NAMALWA (cell line): ENCODE measurements at places on chromosomes 5 and 9.

DNA sequence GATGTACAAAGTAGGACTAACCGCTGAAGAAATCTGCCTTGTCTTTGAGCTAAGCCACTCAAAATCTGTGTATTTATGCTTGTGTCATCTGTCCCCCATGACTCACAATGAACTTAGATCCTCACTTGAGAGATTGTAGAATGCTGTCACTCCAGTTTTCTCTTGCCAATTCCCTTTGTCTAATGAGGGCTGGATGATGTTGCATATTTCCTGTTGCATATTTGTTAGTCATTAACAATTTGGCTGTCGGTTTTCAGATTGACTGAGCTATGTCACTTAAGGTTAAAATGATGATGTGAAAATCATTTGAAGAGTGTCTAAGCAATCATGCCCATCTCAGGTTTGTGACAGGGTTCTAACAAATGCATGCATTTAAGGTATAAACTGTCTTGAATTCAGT, 481.7 kb downstream of the CDH10 start:
- no peak for DNase-seq

GRCh38 chr5:160665460-160665859, 186.6 kb downstream of the ATP10B start:
- DNase-seq, result no peak

DNA sequence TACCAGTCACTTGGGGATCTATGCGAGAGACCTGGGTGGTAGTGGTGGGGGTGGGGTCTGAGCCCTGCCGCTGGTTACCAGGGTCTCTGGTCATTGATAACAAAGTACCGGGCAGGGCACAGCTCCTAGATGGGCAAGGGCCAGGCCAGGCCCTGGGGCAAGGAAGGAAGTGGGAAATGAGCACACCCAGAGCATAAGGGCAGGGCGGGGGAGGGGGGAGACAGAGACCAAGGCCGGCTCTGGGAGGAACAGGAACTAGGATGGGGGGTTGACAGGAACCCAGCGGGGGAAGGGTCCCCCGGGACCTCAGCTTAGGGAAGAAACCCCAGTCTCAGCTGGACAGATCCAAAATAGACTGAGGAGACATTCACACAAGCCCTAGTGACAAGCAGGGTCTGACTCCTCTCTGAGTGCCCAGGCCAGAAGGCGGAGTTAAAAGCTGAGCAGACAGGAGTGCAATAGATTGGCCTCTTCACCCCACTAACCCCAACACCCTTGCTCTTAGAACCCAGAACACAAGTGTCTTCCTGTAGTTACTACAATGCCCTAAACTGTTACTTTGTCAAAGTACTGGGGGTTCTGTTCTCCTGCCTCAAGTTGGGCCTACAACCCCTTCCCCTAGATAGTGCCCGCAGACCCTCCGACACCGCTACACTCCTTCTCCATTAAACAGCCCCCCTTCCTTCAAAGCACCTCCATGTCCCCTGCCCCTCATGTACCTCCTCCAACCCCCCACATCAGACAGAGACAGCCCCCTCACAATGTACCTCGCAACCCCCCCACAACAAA, 628 bp downstream of the ATOSB start:
- DNase-seq, result peak; percentile 73

GRCh38 chr9:135962696-135963307, 1.6 kb upstream of the UBAC1 start:
- no peak for DNase-seq

DNA sequence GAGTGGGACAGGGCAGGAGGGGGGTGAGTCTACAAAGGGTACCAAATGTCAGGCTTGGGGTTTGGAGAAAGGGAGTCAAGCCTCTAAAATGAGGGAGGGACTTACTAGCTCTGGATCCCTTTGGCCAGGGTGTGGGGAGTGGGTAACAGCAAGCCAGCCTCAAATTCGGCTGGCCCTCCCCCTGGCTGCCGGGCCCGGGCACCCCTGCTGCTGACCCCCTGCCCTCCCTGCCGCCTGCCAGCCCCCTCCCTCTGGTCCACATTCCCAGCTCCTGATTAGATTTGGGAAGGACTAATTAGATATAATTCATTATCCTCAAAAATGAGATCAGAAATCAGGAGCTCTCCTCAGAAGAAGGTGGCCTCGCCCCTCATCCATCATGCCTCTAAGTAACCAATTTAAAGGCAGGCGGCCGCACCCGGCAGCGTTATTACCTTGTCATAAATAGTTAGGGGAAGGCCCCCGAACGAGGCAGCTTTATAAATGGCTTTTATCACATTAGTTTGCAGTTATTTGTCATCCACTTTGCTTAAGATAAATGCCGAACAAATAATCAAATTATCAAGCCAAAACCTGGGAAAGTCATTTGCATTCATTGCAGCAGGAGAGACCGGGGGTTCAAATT, 44.6 kb downstream of the LMX1B start:
- no peak for DNase-seq

DNA sequence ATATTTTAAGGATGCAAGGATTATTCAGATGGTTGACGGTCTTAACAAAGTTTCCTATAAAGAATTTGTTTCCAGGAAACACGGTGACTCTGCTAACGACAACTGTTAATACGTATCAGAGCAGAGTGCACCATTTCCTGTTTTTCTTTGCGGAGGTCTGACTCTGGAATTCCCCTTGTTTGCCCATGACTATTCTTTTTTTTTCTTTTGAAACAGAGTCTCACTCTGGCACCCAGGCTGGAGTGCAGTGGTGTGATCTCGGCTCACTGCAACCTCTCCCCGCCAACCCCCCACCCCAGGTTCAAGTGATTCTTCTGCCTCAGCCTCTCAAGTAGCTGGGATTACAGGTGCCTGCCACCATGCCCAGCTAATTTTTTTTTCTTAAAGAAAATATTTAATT, 115.9 kb downstream of the CDC42SE2 start:
- peak; percentile 92 for DNase-seq

DNA sequence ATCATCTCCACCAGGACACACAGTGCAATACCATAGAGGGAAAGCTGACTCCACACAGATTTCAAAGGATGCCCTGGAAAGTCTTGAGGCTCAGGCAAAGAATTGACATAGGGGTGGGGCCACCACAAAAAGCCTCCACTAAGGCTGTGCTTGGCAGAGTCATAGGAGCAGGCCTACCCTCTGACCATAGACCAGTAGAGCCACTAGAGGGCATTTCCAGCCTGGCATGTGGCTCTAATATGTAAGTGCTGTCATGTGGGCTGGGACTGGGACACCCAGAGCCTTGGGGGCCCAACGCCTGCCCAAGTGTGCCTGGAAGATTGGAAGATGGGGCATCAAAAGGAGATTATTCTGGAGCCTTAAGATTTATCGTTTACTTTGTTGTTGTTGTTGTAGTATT, 726.0 kb downstream of the DNAH5 start:
- peak; percentile 18 for DNase-seq

GRCh38 chr9:108615152-108615551, 240.6 kb downstream of the ACTL7B start:
- DNase-seq, result no peak
